ENCODE measurements at places on chromosomes 1 and 21.
A peak's percentile ranks its signal among the peaks of the same experiment; 100 is the strongest.

DNA sequence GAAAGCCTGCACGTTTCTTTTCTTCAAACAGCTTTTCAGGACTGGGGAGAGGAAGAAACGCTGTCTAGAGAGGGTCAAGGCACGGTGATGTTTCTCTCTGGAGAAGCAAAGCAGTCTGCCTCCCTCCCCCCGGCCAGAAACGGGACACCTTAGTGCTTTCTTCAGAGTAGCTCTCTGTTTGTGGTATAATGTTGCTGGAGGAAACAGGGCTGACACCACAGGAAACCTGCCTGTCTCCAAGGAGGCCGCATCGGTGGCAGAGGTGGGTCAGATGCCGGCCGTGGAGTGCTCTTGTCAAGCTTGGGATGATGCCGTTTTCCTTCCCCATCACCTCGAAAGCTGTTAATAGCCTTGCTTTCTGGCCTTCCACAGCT, 139.4 kb downstream of the DHRS3 start:
- DNase-seq: no peak

DNA sequence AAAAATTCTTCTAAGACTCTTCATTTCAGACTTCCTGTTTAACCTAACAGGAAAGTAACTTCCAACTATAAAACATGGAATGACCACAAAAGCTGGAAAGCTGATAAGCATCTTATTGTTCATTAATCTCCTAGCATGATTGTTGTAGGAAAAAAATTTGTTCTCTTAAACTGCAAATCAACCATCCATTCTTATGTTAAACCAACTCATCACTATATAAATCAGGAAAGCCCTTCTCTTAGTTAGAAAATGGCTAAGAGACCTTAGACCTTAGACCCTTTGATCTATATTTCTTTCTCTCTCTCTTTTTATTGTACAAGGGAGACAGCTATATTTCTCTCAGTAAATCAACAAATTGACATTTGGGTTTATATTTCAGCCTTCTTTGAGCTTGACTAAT, 101.4 kb downstream of the UBE2U start:
- no peak for DNase-seq

GRCh38 chr1:218751208-218751948, 406.2 kb downstream of the TGFB2 start:
- no peak for DNase-seq

GRCh38 chr1:174135211-174135610, 24.1 kb upstream of the RABGAP1L start:
- DNase-seq: no peak

DNA sequence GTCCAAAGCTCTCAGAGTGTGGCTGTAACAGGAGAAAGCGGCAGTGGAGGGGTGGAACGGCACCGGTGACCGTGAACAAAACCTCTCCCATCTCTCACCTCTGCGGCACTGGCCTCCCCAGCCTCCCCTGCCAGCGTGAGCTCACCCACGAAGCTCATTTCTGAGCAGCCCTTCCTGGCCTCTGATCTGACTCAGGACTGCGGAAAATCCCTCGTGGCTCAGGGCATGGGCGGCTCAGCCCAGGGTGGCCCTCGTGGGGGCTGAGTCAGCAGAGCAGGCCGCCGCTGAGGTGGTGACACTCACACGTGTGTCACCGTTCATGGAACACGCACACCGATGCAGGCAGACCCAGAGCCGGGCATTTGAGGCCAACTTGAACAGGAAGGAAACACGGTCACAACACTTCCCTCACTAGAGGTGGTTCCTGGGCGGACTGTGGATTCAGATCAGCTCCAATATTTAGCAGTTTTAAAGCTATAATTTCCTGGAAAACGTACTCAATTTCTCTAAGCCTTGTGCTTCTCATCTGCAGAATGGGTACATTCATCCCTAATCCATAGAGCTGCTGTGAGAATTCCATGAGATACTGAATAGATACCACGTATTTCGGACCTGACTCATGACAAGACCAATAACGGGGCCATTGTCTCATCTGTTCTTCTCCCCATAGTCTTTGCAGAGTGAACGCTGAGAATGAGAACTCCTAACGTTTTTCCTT, 115.0 kb upstream of the TMPRSS2 start:
- DNase-seq: no peak

DNA sequence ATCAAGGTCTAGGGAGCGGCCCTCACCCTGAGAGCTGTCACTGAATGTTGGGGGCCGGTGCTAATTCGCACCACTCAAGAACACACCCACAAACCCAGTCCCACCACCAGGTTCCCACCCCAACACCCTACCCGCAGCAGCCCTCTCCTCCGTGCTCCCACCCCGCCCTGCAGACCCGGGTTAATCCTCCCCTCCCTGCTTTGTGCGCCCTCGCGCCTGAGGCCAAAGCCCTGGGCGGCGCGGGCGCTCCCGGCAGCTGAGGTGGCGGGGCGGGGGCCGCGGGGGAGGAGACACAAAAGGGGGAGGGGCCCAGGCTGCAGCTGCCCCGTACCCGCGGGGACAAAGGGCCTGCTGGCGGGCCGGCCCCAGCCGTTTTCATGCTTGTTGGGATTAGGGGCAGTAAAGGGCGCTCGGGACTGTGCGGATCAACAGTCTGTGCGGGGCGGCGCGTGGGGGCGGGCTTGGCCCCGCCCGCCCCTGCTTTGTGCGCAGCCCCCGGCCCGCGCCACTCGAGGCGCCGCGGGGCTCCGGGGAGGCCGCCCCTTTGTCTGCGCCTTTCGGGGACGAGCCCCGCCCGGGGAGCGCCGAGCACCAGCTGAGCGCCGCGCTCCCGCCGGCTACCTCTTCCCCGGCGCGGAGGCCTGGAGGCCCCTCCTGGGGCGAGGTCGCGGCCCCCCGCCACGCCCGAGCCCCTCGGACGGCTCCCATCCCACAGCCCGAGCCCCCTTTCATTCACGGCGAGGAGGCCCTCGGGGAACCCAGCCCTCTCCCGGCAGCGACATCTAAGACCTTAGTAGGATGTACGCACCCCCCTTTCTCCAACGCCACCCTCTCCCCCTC, 10.9 kb downstream of the C1orf216 start:
- peak; percentile 27 for DNase-seq

All from C1 segment of cervical spinal cord (tissue), 14 donors.